Lower lobe of right lung (tissue), 2 donors: ENCODE measurements at places on chromosomes 7 and 10. TPM values are rescaled to one million over a fixed set of nuclear protein-coding genes. Genes with fewer than 3 reads are reported as not detected.

DNA sequence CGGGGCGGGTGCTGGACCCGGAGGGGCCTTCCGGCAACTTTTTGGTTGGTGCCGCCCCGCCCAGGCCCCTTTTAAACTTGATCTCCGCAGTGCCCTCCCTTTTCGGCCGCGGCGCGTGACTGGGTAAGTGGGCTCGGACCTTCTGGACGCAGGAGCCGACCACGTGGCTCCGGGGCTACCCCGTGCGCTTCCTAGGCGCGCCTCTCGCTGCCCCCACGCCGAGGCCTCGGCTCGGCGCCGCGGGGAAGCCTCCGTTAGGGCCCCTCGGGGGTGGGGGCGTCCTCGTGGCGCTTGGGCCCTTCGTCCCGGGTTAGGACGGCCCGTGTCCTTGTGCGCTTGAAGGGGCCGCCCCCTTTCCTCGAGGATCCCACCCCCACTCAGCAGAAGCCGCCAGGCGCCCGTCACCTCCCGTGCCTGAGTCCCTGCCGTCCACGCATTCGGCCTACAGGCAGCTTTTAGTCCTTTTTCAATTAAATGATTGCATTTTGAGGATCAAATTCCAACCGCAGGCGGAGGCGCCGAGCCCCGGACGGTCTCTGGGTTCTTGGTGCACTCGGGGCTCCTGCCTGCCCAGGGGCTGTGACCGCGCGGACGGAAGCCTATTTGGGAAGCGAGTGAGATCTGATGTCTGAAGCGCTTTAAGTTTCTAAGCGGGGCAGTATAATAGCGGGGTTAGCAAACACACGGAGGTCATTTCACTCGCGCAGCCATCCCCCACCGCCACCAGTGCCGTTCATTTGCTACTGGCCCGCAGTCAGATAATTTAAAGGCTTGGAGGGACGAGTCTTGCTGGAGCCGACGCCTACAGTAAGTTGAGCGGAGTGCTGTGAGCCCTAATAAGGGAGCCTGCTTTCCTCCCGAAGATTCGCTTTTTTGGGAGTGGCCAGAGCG is 31.8 kb upstream of the TOMM7 start:
- peak overlapping the region; percentile 72 for H3K4me3 ChIP-seq
- peak overlapping the region; percentile 89 for H3K27ac ChIP-seq
- peak; percentile 94 for DNase-seq
- H3K27me3 ChIP-seq = no peaks in the 10 kb centered on the region
- H3K4me1 ChIP-seq = peaks cover 16% of the 10 kb centered on the region
- H3K36me3 ChIP-seq = no peaks in the 10 kb centered on the region

DNA sequence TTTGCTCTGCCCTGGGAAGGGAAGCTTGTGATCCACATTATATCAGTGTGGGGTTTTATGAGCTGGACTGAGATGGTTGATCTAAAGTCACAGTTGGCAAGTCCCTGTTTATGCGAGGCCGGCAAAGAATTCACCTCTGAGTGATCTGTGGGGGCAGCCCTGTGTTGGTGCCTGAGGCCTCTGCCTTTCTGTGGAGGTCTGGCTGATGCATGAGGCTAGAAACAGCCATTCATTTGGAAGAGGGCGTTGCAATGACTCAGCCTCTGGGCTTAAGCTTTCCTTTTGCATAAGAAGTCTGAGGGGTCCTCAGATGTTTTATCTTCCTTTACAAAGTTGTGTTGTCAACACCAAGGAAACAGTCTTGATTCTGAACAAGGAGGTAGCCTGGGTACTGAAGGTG is 126.9 kb downstream of the MGMT start:
- H3K27ac ChIP-seq = no peak overlapping the region
- no peaks in the 10 kb centered on the region for H3K27me3 ChIP-seq
- DNase-seq = no peak

Gene TNPO3
- total RNA-seq = 37.0 TPM

DNA sequence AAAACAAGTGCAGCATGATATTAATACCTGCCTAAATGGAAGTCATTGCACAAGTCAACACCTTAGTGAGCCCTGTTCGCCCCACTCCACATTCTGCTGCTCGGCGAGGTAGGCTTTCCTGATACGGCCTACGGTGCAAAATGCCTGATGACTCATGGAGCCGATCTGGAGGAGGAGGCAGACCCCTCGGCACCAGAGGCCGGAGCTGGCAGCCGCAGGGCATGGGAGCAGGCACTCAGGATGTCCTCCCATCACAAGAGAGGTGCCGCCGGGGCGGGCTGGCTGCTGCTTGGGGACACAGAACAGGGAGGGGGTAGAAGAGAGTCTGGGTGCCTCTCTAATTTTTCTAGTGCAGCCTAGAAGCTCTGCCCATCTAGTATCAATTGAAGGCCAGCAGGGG is 418.5 kb upstream of the MGMT start:
- no peaks in the 10 kb centered on the region for H3K36me3 ChIP-seq
- H3K27ac ChIP-seq = no peak overlapping the region
- no peaks in the 10 kb centered on the region for H3K4me1 ChIP-seq
- no peak overlapping the region for H3K4me3 ChIP-seq
- DNase-seq = no peak

GRCh38 chr7:130697820-130698219 is 11.5 kb upstream of the TSGA13 start:
- no peaks in the 10 kb centered on the region for H3K4me1 ChIP-seq
- DNase-seq = no peak
- no peaks in the 10 kb centered on the region for H3K27me3 ChIP-seq
- H3K27ac ChIP-seq = no peak overlapping the region

GRCh38 chr7:85287106-85287825 is 100.4 kb upstream of the SEMA3D start:
- no peaks in the 10 kb centered on the region for H3K4me1 ChIP-seq
- no peak for DNase-seq
- no peaks in the 10 kb centered on the region for H3K27me3 ChIP-seq
- no peak overlapping the region for H3K4me3 ChIP-seq
- H3K27ac ChIP-seq = no peak overlapping the region

DNA sequence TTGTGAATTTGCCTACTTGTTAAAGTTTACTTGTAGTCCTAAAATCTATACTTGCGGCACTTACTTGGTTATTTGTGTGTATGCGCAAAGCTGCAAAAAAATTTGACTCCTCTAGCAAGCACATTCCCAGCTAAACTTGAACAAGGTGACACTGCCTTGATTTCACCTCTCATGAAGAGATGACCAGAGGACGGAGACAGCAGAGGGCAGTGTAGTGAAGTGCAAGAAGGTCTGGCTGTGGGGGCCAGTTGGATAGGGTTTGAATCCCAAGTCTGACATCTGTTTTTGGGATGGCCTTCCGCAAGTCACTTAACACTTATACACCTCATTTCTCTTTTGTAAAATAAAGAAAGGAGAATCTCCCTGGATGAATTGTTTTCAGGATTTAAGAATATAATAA is 15.7 kb downstream of the SLK start:
- peaks cover 51% of the 10 kb centered on the region for H3K4me1 ChIP-seq
- no peak overlapping the region for H3K4me3 ChIP-seq
- no peaks in the 10 kb centered on the region for H3K27me3 ChIP-seq
- no peaks in the 10 kb centered on the region for H3K36me3 ChIP-seq

DNA sequence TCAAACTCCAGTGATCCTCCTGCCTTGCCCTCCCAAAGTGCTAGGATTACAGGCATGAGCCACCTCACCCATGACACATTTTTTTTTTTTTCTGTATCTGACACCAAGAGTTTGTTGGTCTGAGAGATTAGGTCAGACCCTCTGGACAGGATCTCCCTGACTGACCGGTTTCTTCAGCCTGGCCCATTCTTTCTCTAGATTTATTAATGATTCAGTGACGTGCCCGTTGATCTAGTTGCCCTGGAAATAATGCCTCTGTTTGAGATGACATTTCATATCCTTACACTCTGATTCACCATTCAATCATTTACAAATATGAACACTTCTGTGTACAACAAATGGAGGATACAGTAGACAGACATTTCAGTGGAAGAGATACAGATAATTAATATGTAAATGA is 1.4 kb upstream of the ZNF212 start:
- DNase-seq = no peak
- H3K27me3 ChIP-seq = no peaks in the 10 kb centered on the region
- peaks cover 21% of the 10 kb centered on the region for H3K4me1 ChIP-seq
- no peaks in the 10 kb centered on the region for H3K36me3 ChIP-seq
- H3K4me3 ChIP-seq = no peak overlapping the region

DNA sequence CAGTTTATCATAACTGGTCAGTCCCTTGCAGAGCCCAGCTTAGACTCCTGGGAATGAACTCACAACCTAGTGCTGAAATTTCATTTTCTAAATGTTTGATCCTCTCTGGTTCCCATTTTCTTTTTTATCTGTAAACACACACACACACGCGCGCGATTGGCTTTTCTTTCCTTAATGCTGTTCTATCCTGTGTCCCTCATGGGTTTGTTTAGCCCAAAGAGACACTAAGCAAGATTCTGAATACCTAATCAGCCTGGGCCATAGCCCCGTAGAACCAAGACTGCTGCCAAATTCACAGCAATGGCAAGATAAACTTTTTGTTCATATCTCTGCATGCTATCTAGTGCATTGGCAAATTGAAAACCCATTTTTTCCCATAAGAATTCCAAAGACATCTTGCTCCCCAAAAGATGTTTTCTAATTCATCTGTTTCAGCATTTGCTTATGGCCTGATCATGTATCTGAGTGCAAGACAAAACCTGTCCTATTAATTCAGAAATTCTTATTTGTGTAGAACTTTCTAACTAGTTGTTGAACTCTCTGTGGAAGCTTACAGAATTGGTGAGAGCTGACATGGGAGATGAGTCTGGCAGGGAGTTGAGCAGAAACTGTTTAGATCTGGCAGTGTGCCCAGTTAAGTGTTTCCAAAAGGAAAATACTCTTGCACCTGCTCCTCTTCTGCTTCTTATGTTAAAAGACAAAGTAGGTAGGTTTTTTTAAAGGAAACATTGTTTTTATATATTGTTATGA is 1.8 kb upstream of the IFIT1 start:
- no peak overlapping the region for H3K4me3 ChIP-seq
- H3K4me1 ChIP-seq = peaks cover 41% of the 10 kb centered on the region
- no peaks in the 10 kb centered on the region for H3K36me3 ChIP-seq
- H3K27ac ChIP-seq = no peak overlapping the region
- no peaks in the 10 kb centered on the region for H3K27me3 ChIP-seq

DNA sequence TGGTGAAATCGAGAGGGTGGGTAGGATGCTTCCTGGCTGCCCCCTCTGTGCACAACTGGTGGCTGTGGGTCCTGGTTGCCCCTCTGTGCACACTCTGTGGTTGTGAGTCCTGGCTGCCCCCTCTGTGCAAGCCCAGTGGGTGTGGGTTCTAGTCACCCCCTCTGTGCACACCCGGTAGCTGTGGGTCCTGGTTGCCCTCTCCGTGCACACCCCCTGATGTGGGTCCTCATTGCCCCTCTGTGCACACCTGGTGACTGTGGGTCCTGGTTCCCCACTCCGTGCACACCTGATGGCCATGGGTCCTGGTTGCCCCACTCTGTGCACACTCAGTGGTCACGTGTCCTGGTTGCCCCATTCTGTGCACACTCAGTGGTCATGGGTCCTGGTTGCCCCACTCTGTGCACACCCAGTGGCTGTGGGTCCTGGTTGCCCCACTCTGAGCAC is 20.3 kb upstream of the RET start:
- H3K27me3 ChIP-seq = peaks cover 9% of the 10 kb centered on the region
- H3K4me3 ChIP-seq = no peak overlapping the region
- DNase-seq = peak; percentile 23
- no peaks in the 10 kb centered on the region for H3K36me3 ChIP-seq
- H3K4me1 ChIP-seq = no peaks in the 10 kb centered on the region

DNA sequence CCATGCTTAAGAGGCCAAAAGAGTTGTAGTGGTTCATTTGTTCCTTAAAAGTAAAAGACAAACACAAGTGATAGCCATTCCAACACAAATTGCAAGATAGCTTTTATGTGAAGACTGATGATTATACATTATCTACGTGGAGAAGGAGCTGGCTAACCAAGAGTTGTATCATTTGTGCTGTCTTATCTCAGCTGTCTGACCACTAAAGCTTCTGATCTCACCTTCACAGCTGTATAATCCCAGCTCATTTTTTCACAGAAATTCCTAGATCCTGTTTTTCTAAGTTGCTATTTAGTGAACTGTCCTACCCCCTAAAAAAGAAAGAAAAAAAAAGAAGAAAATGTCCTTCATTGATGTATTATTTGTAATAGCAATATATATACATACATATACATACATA is 9.8 kb downstream of the USP6NL start:
- no peak for DNase-seq
- H3K4me3 ChIP-seq = no peak overlapping the region
- peaks cover 10% of the 10 kb centered on the region for H3K4me1 ChIP-seq
- H3K27me3 ChIP-seq = no peaks in the 10 kb centered on the region
- H3K36me3 ChIP-seq = no peaks in the 10 kb centered on the region
- H3K27ac ChIP-seq = no peak overlapping the region

- H3K4me1 ChIP-seq = no peaks in the 10 kb centered on the region
- no peaks in the 10 kb centered on the region for H3K27me3 ChIP-seq
- H3K4me3 ChIP-seq = no peak overlapping the region
- DNase-seq = no peak
- no peak overlapping the region for H3K27ac ChIP-seq
Measured at GRCh38 chr10:107232013-107232412, 67.5 kb upstream of the SORCS1 start.

DNA sequence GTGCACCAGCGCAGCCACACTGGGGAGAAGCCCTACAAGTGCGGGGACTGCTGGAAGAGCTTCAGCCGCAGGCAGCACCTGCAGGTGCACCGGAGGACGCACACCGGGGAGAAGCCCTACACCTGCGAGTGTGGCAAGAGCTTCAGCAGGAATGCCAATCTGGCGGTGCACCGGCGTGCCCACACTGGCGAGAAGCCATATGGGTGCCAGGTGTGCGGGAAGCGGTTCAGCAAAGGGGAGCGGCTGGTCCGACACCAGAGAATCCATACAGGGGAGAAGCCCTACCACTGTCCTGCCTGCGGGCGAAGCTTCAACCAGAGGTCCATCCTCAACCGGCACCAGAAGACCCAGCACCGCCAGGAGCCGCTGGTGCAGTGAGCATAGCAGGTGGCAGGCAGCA is 12.9 kb downstream of the ZSCAN25 start:
- H3K4me3 ChIP-seq = no peak overlapping the region
- H3K27ac ChIP-seq = no peak overlapping the region
- peaks cover 93% of the 10 kb centered on the region for H3K36me3 ChIP-seq

Gene NEUROD6
- total RNA-seq = not detected

DNA sequence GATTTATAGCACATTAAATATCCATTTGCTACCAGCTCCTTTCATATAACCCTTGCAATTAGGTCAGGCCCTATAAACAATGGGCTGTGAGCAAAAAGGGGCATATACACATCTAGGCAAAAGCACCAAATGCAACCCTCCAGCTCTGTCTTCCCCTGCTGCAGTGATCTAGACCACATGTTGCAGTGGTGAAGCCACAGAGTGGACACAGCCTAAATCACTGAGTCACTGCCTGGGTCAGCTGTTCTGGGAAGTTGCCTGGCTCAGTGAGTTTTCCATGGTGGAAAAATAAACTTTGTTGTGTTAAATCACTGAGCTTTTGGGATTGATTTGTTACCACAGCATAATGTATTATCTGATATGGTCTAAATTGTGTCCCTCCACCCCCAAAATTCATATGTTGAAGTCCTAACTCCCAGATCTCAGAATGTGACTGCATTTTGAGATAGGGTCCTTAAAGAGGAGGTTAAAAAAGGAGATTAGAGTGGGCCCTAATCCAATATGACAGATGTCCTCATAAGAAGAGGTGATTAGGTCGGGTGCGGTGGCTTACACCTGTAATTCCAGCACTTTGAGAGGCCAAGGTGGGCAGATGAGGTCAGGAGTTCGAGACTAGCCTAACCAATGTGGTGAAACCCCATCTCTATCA is 70.4 kb downstream of the ZFAND4 start:
- H3K36me3 ChIP-seq = no peaks in the 10 kb centered on the region
- no peaks in the 10 kb centered on the region for H3K4me1 ChIP-seq
- DNase-seq = no peak
- H3K27me3 ChIP-seq = peaks cover 5% of the 10 kb centered on the region
- H3K4me3 ChIP-seq = no peak overlapping the region
